ENCODE measurements at places on chromosomes 16 and 17.

DNA sequence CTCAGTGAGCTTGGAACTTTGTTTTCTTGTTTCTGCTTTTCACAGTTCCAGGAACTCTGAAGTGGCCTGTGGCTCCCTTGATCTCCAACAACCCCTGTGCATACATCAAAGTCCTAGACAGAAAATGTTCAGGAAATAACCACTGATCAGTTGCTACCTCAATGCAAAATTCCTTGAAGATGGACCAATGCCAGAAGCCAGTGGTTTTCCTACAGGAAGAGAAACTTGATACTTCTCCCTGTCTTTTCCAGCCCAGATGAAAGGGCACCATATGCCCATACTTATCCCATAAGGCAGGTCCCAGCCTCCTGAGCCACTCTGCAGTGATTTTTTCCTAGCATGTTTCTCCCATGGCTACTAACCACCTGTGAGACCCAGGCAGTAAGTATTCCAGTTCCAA is 12.3 kb upstream of the CDRT4 start:
- DNase-seq, result no peak

- no peak for DNase-seq
Measured at GRCh38 chr17:27550974-27551505, 79.9 kb upstream of the LGALS9 start.

- no peak for DNase-seq
Measured at GRCh38 chr17:6497496-6498221, 53.4 kb downstream of the PIMREG start.

- no peak for DNase-seq
Measured at GRCh38 chr16:15484662-15485061, 50.3 kb downstream of the BMERB1 start.

DNA sequence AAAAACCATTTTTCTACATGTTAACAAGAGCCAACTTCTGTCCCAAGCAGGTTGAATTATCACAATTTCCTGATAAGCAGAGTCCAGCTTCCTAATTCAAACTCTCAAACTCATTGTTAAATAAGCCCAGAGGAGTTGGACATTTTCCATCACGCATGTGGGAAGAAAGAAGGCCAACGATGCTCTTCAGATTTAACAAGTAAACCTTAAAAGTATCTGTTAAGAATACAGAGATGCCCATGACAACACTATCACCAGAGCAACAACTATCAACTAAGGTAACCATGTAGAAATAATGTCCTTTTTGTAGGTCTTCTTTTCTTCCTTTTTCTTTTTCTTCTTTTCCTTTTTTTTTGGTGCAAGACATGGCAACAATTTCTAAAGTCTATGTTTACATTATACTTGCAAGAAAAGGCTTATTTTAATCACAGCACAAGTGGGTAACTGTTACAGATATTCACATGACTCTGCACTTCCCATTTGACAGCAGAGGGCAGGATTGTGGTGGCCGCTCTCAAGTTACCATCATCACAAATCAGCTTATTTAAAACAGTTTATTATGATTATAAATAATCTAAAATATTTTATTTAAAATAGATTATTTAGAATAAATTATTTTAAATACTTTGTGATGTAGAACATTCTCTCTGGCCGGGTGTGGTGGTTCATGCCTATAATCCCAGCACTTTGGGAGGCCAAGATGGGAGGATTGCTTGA is 35.7 kb upstream of the DHRS7B start:
- no peak for DNase-seq

All from CD8-positive, alpha-beta memory T cell (primary cell).